ENCODE measurements at places on chromosomes 2 and 18. TPM values are rescaled to one million over a fixed set of nuclear protein-coding genes. Genes with fewer than 3 reads are reported as not detected.

The SLC9A2 gene
- not detected for total RNA-seq

- no peak for DNase-seq
These were observed 1579.3 kb downstream of the SUCLG1 start for GRCh38 chr2:82879803-82880202.

DNA sequence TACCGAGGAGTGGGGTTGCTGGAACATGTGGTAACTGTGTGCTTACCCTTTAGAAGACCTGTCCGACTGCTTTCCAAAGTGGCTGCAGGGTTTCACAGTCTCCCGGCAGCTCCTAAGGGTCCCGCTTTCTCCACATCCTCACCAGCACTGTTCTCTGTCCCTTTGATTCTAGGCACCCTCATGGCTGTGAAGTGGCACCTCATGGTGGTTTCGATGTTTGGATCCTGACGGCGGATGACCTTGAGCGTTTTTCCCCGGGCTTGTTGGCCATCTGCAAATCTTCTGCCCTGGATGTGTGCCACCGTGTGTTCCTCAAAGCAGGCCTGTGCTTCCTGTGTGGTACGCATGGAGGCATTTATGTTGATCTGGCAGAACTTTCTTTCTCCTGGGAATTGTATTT is 292.5 kb upstream of the HDAC4 start:
- no peak for DNase-seq

GRCh38 chr2:190443778-190444481 is 35.8 kb downstream of the MFSD6 start:
- no peak for DNase-seq

DNA sequence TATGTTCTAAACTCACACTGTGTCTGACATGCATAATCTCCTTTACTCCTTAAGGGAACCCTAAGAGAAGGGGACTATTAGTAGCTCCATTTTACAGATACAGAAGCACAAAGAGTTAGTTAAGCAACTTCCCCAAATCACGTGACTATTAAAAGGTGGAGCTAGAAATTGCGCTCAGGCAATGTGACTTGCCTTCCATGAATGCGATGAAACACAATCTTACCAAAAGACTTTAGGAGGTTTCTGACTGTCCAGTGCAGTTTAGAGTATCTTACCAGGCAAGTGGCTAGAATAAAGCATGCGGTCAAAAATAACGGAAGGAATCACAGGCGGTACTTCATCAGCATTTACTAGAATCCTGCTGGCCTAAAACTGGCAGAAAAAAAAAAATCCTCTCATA is 70.4 kb downstream of the ZNF521 start:
- DNase-seq = no peak

- DNase-seq = no peak
These were observed 63.3 kb upstream of the AGAP1 start for GRCh38 chr2:235430366-235431083.

DNA sequence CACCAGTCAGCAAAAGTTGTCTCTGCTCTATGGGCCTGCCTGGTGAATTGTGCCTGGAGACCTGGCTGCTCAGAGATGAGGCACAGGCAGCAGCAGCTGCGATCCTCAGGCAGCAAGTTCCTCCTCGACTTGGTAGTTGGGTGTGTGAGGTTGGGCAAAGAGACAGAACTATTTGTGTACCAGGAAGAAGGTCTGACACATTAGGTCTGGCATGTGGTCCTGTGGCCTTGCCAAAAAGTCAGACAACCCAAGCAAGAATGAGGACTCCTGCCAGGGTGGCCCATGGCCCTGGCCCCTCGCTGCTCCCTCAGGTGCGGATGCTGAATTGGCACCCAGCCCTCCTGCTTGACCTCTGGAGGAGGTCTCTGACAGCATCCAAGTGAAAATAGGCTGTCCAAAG is 192.7 kb downstream of the DYSF start:
- DNase-seq = no peak
